Stimulated activated CD4-positive, alpha-beta T cell treated with anti-CD3 and anti-CD28 coated beads, Interleukin-4, amount 100 ng/mL, for 4 hours (primary cell): ENCODE measurements at places on chromosomes 7 and 10.

DNA sequence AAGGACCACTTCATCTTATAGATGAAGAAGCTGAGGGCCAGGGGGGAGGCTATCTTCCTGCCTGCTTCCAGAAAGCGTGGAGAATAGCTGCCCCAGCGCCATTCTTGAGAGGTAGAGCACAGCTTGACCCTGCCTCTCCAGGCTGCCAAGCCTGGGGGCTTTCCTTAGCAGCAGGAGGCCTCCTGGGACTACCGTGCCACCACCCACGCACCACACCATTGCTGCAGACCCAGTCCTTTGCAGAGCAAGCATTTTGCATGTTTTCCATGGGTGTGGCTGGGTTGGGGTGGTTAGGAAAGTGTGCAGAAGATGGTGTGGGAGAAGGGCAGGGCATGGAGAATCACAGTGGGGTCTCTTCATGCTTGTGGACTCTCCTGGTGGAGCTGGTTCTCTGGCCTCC is 64.9 kb downstream of the TBXAS1 start:
- no peak for DNase-seq

GRCh38 chr7:7257899-7258692 is 75.8 kb downstream of the C1GALT1 start:
- DNase-seq: no peak

- DNase-seq: no peak
Measured at GRCh38 chr10:15331461-15331860, 39.6 kb downstream of the FAM171A1 start.

- no peak for DNase-seq
Measured at GRCh38 chr7:23003505-23004246, 10.3 kb downstream of the HYCC1 start.

DNA sequence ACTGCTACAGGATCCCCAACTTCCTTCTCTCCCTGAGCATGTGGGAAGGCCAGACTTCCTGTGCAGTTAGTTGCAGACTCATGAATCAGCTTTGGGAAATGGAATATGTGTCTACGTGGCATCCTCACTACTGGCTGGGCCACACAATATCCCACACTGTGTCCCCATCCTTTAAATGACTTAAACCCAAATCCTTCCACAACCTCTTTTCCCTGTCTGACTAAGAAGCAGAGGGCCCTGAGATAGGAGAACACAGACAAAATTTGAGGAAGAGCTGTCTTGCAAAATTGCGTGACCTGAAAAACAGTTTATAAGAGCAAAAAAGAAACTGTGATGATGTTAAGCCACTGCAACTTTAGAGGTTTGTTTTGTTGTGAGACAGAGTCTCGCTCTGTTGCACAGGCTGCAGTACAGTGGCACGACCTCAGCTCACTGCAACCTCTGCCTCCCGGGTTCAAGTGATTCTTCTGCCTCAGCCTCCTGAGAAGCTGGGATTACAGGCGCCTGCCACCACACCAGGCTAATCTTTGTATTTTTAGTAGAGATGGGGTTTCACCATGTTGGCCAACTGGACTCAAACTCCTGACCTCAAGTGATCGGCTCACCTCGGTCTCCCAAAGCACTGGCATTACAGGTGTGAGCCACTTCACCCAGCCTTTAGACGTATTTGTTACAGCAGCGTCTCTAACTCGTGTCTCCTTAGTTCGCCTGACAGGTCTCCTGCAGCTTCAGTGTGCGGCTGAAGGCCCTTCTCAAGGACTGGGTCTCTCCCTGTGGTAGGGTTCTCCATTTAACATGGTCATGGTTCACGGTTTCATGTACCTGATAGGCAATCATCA is 46.9 kb upstream of the SFMBT2 start:
- DNase-seq: no peak

- no peak for DNase-seq
Measured at GRCh38 chr7:157925383-157925875, 588.6 kb downstream of the DNAJB6 start.

DNA sequence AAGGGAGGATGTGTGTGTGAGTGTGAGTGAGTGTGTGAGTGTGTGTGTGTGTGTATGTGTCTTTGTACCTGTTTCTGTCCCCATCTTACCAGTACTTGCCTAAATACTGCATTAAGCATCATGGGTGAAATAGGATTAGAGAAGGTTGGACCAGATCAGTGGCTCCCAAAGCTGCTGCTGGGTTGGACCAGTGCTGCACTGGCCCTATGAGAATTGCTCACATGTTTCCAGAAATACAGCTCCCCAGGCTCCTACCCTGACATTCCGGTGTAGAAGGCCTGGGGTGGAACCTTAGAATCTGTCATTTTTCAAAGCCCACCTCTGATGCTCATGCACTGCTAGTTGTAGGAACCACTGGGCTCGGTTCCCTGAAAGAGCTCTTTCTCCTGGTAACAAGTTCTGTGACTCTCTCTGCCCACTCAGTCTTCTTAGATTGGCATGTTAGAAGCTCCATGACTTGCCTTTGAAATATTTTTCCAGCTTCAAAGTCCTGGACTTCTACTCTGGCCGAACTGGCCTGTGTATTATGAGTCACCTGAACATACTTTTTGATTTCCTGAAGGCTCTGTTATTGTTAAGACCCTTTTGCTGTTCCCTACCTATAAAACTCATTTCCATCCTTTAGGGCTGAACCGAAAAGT is 224.7 kb downstream of the CUX1 start:
- no peak for DNase-seq

DNA sequence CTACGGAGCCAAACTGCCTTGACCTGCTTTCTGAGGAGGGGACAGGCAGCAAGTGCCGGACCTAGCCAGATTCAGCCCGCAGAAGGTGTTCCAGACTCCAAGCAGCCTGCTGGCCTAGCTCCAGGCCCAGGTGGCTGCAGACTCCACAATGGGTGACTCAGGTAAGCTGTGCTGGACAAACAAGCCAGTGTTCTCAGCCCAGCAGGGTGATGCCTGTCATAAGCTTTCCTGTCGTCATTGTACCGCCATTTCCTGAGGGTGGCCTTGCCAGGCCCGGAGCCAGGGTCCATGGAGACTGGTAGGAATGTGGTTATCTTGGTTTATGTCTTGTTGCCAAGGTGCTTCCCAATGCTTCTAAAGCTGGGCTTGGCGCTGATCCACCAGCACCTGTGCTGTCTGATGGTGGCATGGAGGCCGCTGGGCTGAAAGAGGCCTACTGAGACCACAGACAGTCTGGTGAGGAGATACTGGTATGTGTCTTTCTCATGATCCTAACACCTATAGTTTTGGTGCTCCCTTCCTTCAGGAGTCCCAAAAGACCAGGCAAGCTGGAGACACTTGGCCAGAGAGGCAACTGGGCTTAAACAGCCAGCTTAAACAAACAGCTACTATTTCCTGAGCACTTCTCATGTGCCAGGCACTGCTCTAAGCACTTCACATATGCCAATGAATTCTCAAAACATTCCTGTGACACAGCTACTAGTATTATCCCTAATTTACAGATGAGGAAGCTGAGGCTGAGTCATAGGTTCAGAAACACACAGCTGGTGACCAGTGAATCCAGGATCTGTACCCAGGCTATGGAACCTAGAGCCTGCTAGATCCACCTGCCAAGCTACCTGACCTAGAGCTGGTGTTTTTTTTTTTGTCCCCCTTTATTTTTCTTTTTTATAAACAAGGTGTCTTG is 42.0 kb downstream of the ZC3HC1 start:
- DNase-seq: no peak

GRCh38 chr10:96238646-96239623 is 32.4 kb downstream of the BLNK start:
- no peak for DNase-seq

GRCh38 chr10:119310806-119311205 is 103.4 kb downstream of the GRK5 start:
- no peak for DNase-seq

DNA sequence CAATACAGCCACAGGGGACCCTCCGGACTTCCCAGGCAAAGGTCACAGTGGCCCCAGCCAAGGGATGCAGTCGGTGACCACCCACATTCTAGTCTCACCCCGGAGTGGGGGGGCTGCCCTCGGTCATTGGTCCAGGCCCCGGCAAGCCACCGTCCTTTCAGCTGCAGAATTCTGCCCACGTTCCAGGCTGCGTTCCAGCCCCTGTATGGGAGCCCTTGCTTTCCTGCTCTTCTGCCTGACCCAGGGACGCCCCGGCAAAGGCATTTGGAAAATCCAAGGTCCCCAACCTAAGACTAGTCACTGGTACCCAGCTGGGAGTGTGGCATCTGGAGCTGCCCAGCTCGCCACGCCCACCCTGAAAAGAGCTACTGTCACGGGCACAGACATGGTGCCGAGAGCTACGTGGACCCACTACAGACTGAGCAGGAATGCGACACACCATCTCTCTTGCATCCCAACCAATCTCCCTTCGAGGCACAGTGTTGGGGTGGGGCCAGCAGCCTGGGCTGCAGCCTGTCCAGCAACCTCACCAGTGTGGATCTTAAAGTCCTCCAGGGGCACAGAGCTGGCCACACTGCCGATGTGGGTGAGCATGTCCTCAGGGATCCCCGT is 18.6 kb downstream of the OGDHL start:
- no peak for DNase-seq

- DNase-seq: no peak
Measured at GRCh38 chr7:133609806-133610205, 356.9 kb downstream of the EXOC4 start.

DNA sequence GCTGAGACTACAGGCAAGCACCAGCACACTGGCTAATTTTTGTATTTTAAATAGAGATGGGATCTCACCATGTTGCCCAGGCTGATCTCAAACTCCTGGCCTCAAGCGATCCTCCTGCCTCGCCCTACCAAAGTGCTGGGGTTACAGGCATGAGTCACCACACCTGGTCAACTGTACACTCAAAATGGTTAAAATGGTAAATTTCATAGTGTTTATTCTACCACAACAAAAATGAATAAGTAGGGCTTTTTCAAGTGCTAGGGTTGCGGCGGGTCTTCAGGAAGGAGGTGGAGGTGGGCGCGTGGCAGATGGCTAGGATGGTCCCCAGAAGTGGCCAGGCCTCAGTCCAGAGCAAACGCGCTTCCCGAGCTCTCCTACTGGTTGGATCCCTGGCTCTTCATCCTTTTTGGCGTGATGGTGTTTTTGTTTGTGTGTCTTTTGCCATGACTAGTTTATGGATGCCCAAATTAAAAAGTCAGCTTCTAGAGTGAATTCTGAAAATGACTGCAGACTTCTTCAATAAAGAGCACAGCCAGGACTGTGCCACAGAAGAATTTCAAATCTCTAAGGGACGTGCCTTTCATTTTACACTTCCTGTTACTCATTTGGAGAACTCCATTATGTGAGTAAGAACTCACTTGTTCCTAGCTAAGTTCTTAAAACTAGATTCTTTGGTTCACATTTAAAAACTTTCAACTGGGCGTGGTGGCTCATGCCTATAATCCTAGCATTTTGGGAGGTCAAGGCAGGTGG is 73.9 kb downstream of the TMEM130 start:
- DNase-seq: no peak

GRCh38 chr7:55260171-55260570 is 105.0 kb upstream of the LANCL2 start:
- DNase-seq: no peak

DNA sequence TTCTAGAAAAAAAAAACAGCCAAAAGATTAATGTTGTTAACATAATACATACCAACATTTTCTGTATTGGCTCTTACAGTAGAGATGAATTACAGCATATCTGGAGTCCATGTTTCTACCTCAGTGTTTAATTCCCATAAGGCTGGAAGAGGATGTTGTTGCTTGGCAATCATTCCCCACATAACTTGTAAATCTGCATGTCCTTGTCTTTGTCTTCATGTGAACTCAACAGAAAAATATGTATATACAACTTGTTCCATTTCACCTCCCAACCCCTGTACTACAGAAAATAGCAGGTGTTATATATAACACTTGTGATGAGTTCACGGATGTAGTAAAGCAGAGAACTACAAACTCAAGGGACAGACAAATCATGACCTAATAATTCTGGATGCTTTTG is 160.9 kb upstream of the SEMA3C start:
- no peak for DNase-seq

- DNase-seq: no peak
Measured at GRCh38 chr7:47529405-47529804, 52.5 kb downstream of the TNS3 start.

DNA sequence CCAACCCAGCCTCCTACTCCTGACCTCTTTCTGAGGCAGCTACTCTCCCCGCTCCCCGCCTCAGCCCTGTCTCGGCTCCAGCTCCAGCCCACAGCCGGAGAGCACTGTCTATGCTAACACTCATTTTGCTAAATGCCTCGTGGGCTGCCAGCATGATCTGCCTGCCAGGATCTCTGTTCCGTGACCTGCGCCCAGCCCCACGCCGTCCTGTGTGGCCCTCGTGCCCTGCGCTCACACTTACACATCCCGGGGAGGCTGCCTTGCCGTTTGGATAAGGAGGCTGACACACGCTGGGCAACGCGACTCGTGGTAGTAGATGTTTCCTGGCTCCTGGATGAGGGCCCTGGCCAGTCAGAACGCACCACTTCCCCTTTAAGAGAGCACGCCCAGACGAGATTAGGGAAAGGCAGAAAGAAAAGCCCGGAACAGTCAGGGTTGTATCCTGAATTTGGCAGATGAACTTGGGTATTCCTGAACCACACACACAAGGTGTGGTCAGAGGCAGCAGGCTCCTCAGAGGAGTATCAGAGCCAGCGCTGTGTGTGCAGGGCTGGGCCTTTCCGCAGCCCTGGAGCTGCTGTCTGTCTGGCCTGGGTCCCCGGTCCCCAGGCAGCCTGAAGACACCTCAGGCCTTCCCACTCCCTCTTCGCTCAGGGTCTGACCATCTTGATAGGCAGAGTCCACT is 97.7 kb upstream of the EFCAB10 start:
- no peak for DNase-seq

GRCh38 chr10:22042557-22043326 is 39.2 kb upstream of the DNAJC1 start:
- no peak for DNase-seq

GRCh38 chr10:70267161-70267933 is 16.5 kb downstream of the NPFFR1 start:
- DNase-seq: no peak

DNA sequence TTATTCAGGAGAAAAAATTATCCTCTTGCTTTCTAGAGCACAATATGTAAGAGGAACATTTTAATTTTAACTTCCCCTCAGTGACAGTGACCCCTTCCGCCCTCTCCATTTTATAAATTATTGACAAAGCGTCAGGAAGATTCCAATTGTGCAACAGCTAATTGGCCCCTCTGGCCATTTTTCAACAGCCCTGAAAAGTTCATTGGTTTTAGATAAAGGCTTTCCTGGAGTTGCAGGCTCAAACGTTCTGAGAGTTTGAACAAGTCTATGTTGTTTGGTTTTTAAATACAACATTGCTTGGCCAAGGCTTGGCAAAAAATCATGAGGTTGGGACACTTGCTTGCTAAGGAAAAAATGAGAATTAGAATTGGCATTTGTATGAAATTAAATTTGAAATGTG is 422.2 kb upstream of the ANKRD30A start:
- DNase-seq: no peak

DNA sequence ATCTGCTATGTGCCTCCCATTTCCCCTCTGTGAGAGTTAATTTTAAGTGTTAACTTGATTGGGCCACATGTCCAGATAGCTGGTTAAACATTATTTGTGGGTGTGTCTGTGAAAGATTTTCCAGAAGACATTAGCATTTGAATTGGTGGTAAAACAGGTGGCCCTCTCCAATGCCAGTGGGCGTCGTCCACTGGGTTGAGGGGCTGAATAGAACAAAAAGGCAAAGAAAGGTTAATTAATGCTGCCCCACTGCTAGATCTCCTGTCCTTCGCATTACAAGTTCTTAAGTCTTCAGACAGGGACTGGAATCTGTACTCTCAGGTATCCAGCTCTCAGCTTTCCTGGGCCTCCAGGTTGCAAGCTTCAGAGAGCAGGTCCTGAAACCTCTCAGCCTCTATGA is 1160.9 kb upstream of the LRRN3 start:
- DNase-seq: no peak
